ENCODE measurements at places on chromosomes 13 and 19.

- no peak for DNase-seq
Observed at GRCh38 chr19:9877780-9878510, 42.8 kb downstream of the PIN1 start.

DNA sequence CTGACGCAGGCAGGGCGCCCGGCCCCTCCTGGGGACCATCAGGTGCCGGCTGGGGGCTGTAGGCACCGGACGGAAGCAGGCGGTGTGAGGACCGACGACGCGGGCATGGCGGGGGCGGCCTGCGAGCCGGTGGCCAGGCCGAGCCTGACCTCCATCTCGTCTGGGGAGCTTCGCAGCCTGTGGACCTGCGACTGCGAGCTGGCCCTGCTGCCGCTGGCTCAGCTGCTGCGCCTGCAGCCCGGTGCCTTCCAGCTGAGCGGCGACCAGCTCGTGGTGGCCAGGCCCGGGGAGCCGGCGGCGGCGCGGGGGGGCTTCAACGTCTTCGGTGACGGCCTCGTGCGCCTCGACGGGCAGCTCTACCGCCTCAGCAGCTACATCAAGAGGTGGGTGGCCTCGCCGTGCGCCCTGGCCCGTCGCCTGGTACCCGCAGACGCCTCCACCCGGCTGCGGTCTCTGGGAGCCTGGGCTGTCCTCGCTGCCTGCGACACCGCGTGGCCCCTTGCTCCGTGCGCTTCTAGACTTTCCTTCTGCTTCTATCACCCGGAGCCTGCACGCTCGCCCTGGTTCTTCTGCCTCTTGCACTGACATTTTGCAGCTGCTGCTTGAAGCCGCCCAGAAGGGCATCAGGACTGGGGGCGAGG is 460 bp downstream of the MEDAG start:
- DNase-seq = no peak

- DNase-seq = no peak
Observed at GRCh38 chr13:23715762-23716235, 145.6 kb downstream of the TNFRSF19 start.

GRCh38 chr13:113527272-113527958 is 36.9 kb upstream of the DCUN1D2 start:
- DNase-seq = no peak

DNA sequence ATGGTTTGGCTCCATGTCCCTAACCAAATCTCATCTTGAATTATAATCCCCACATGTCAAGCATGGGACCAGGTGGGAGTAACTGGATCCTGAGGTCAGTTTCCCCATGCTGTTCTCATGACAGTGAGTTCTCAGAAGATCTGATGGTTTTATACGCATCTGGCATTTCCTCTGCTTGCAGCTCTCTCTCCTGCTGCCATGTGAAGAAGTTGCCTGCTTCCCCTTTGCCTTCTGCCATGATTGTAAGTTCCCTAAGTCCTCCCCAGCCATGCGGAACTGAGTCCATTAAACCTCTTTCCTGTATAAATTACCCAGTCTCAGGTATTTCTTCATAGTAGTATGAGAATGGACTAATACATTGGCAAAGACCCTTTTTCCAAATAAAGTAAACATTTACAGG is 96.8 kb downstream of the TSHZ3 start:
- no peak for DNase-seq

- no peak for DNase-seq
Observed at GRCh38 chr13:31150315-31150985, 11.3 kb downstream of the HSPH1 start.

DNA sequence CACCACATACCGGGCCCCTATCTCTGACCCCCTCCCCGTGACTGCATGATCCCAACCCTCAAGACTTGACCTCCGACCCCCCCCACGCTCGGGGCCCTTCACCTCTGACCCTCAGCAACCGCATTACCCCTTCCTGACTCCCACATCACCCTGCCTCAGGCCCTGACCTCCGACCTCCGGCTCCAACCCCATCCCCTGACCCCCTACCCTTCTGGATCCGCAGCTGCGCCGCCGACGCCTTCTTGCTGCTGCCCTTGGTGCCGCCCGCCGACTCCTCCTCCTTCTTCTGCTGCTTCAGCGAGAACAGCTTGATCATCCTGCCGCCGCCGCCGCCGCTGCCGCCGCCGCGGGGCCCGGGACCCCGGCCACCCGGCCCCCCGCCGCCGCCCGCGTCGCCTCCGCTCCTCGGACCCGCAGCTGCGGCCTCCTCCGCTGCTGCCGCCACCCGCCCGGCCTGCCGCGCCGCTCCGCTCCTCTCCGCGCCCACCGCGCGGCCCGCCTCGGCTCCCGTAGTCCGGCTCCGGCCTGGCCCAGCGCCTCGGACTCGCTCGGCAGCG is at the start of gene UBE2M:
Gene UBE2M, minus strand, starts transcription at position 546 of the 557 bp plus-strand sequence. Its CDS starts 230 bp downstream, at position 316.
- no peak for DNase-seq

GRCh38 chr19:2235381-2236063 is 607 bp downstream of the PLEKHJ1 start:
- no peak for DNase-seq

- DNase-seq = no peak
Observed at GRCh38 chr13:99231721-99232120, 26.5 kb downstream of the GPR18 start.

DNA sequence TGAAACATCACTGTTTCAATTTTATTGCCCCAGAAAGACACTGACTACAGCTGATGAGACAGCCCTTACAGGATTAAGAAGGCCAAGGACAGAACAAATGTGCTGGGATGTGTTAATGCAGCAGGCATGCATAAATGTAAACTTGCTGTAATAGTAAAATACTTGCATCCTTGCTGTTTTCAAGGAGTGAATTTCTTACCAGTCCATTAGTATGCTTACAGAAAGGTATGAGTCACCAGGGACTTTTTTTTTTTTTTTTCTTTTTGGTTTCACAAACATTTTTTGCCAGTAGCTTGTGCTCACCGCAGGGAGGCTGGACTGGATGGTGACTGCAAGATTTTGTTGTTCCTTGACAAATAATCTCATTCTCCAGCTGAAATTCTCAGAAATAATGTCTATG is 55.1 kb downstream of the GPR180 start:
- no peak for DNase-seq

- no peak for DNase-seq
Observed at GRCh38 chr19:13794398-13794756, 866 bp upstream of the ZSWIM4 start.

GRCh38 chr13:108902405-108903155 is 273.2 kb downstream of the MYO16 start:
- DNase-seq = no peak

GRCh38 chr13:20814224-20814910 is 40.6 kb upstream of the EEF1AKMT1 start:
- DNase-seq = no peak
